H7 (cell line): ENCODE measurements at places on chromosomes 5 and 9. TPM values are rescaled to one million over a fixed set of nuclear protein-coding genes. Genes with fewer than 3 reads are reported as not detected.

ADAMTS19 gene
- total RNA-seq, result 13.0 and 26.3 TPM in 2 replicates

N4BP3 gene
- 32.0 and 36.5 TPM in 2 replicates for total RNA-seq

GOLGA1 gene
- total RNA-seq, result 3.7 and 3.9 TPM in 2 replicates

NMUR2 gene
- total RNA-seq, result not detected in 2 replicates

DNA sequence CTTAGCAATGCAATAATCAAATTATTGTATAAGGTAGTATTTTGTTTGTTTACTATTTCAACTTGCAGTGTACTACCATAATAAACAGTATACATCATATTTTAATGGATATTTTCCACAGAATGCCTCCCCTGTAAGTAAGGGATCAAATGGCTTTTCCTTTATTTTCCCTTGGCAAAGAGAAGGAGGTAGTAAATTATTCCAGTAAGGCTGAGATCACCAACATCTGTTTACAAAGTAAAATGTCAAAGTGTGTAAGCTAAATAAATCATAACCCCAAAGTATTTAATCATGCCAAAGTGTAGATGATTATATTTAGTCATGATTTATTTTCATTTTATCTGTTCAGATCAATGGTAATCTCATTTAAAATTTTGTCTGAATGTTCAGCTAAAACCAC, 537.6 kb downstream of the PRDM9 start:
- no peak for DNase-seq

DNA sequence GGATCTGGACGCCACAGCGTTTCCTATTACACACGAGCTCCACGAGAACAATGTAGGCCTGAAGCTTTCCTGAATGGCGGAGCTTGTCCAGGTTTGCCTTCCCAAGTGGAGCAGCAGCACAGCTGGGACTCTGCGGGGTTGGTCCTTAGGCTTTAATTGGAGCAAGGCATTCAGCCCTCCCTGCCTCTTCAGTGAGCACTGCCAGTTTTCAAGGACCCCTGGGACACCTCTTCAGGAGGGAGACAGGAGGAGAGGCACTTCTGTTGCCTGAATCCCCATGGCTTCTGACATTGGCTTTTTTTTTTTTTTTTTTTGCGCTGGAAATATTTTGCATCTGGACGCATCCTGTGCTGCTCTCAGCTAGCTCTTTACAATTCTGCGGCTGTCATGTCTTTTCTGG, 179.4 kb downstream of the SEMA6A start:
- DNase-seq, result no peak

DNA sequence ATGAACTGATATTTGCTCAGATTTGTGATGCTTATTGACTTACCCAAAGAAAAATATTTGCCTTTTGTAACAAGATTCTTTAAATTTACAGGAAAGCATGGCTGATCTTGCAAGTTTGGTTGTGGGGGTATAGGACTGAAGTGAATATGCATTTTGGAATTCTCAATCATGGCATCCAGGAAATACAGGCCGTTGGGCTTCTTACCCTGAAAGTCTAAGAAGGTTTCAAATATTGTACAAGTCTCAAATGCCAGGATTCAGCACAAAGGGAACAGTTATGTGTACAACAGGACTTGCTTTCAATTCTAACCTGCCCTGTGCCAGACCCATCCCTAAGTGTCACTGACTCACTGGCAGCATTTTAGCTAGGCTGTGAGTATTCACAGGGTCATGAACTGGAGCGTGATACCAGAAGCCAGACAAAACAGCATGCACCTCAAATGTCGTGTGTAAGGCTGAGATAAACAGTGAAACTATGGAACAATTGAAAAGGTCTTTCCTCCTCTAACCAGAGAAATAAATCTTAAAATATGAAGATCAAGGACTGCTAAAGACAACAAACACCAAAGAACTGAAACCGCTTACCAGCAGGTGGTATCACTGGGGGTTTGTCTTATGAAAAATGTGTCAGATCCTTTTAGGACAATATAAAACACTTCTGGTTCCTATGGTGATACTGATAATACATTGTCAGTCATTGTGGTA, 168.6 kb upstream of the RGMB start:
- DNase-seq, result no peak
